ENCODE measurements at places on chromosomes 2 and 18.

- DNase-seq = no peak
These were observed 250.7 kb downstream of the LPIN1 start for GRCh38 chr2:11997142-11997541.

- DNase-seq = no peak
These were observed 113.9 kb downstream of the PTPN4 start for GRCh38 chr2:119873350-119874315.

DNA sequence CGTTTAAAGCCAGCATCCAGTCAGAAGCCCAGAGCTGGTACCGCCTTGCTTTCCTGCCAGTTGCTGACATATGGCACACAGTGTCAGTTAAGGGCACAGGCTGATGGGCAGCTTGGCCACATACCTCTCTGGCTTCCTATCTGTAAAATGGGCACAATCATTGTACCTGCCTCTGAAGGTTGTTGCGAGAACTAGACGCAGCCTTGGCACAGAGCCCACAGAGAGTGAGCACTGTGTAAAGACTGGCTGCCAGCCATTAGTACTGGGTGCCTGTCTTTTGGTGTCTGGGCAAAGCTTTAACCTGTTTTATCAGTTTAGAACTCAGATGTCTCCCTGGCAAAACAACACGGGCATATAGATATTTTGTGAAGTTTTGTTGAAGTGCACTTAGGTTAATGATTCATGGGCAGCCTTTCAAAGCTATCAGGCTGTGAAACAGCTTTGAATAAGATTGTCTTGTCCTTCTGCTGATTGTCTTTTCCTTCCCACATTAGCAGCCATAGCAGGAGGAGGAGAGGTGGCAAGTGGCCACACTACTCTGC, 269.5 kb downstream of the NEDD4L start:
- no peak for DNase-seq

GRCh38 chr2:12813166-12813565, 96.4 kb downstream of the TRIB2 start:
- DNase-seq = no peak

DNA sequence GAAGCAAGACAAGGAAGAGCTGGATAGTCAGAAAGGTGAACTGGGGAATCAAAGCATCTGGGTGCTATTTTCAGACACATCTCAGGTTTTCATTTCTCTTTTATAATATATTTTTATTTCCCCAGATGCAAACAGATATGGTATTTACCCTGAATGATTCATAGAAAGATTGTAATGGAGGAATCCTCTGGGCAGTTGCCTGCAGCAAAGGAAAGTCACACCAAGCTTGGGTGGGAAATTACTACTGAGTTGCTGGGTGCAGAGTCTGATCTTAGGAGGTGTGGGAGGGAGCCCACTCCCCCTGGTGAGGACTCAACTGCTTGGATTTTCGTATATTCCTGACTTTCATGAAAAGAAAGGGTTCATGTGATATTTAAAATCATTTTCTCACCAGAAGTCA, 2.1 kb downstream of the EFR3B start:
- no peak for DNase-seq

DNA sequence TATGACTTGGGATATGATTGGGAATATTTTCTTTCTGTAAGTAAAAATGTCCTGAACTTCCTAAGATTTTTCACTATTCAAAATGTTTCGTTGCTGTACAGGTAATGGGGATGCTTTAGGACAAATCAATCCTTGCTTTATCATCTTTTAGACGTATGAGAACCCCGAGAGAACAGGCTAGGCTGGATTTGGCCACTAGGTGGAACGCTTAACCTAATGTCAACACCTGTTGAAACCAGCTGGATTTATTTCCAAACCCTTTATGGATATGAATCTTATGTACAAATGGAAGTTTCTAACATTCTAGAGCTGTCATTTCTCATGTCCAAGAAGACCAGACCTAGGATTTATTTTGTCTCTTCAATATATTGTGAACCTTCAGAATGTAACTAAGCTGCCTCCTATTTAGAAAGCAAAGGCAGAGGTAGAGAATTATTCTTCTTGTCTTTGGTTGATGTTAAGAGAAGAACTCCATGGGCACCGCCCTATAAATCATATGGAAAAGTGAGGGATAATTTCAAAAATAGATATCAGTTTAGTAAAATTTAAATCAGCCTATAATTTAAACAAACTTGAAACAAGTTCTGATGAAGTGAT, 96.7 kb downstream of the PMAIP1 start:
- no peak for DNase-seq

- DNase-seq = no peak
These were observed 88.9 kb downstream of the MCFD2 start for GRCh38 chr2:46826569-46827245.

GRCh38 chr18:77857678-77858655, 608.3 kb downstream of the GALR1 start:
- DNase-seq = no peak

DNA sequence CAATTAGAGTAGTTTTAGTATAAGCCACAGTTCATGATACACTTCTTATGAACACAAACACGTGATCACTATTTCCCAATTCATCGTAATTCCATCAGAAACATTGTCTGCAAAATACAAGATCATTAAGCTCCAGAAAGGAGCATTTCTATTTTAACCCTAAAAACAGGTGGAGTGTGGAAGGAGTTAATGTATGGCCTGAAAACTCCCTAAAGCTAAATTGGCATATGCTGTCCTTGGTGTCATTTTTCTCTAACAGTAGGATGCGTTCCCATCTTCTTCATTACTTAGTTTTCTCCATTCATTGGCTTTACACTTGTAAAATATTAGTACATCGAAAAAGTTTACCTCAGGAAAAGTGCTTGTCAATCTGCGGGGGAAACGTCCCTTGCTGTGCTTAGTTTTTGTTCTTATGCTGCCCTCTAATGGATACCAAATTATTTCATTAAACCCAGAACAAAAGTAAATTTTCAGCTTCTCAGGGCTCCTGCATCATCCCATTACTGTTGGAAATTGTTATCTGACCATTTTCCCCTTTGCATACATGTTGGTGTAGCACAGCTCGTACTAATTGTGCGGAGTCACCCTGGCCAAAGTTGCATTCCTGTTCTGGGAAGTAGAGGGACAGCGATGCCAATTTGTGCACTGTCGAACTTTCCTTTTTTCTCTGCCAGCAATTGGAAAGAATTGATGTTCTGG, 153.4 kb downstream of the GPD2 start:
- no peak for DNase-seq

- no peak for DNase-seq
These were observed 163.1 kb downstream of the ANTXR1 start for GRCh38 chr2:69175790-69176715.

- DNase-seq = no peak
These were observed 267.9 kb downstream of the LPIN1 start for GRCh38 chr2:12014088-12014960.

DNA sequence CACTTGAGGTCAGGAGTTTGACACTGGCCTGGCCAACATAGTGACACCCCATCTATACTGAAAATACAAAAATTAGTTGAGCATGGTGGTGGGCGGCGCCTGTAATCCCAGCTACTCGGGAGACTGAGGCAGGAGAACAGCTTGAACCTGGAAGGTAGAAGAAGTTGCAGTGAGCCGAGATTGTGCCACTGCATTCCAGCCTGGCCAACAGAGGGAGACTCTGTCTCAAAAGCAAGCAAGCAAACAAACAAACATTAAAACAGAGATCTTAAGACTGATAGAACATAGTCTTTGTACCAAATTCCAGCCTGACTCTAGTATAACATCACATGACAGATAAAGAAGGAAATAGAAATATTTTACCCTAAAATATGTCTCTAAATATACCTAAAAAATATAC, 168.1 kb downstream of the PTPRM start:
- DNase-seq = no peak

GRCh38 chr2:65316072-65316471, 88.4 kb downstream of the ACTR2 start:
- no peak for DNase-seq

GRCh38 chr2:228846161-228846560, 424.9 kb downstream of the PID1 start:
- no peak for DNase-seq

DNA sequence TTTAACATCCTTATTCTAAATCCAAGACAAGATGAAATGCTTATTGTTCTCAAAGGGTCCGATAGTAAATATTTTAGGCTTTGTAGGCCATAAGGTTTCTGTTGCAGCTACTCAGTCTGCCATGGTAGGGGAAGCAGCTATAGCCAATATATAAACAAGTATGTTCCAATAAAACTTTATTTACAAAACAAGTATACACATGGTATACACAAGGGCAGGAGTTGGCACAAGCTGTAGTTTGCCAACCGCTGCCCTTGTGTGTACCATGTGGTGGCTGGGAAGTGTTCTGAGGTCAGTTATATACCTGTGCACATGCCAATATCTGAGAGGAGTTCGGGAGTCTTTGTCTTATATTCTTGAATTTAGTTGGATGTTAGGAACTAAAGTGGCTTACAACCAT, 126.0 kb upstream of the DNMT3A start:
- DNase-seq = no peak

- no peak for DNase-seq
These were observed 220.6 kb downstream of the SRBD1 start for GRCh38 chr2:45390441-45390840.

DNA sequence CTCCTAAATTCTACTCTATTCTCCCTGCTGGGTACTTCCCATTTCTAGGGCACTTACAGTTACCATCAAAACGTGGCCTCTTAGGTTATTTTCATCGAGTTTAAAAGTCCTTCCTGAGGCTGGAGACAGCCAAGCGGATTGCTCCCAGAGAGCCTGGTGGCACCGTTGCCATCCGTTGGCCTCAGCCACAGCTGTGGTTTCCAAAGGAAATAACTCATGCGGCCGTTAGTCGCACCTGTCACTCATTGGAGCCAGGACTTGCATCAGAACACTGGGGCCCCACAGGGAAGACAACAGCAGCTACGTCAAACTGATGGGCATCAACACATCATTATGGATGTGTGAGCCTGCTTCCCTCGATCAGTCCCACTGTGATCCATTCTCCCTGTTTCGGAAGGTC, 453.4 kb downstream of the BCL11A start:
- DNase-seq = no peak

DNA sequence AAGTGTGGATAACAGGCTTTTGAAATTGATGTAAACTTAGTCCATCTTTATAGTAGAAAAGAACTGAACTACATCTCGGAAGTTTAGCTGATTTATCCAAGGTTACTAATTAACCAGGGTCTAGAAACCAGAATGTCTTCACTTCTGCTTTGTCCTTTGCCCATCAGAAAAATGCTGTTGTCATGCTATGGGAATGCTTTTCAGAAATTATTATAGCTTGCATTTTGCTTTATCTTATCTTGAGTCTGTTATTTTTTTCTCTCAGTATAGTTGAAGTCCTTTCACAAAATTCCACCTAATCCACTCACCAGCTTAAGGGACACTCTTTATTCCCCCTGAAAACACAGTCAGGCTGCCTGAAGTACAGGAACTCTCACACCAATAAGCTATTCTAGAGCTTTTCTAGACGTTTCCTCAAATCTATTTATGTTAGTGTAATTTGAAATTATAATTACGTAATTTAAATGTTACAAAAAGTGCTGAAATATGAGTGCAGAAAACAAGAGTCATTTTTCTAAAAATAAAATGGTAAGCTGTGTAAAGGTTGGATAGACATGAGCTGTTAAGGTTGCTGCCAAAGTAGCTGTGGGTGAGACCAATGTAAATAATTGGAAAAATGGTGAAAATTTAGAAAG, 456.3 kb downstream of the TGIF1 start:
- DNase-seq = no peak

GRCh38 chr2:215738351-215738750, 275.0 kb downstream of the MREG start:
- no peak for DNase-seq

GRCh38 chr18:74388227-74388626, 68.9 kb downstream of the DIPK1C start:
- DNase-seq = no peak

- DNase-seq = no peak
These were observed 19.2 kb downstream of the NEURL3 start for GRCh38 chr2:96485751-96486651.

- no peak for DNase-seq
These were observed 441.5 kb downstream of the MTX2 start for GRCh38 chr2:176710657-176711186.

DNA sequence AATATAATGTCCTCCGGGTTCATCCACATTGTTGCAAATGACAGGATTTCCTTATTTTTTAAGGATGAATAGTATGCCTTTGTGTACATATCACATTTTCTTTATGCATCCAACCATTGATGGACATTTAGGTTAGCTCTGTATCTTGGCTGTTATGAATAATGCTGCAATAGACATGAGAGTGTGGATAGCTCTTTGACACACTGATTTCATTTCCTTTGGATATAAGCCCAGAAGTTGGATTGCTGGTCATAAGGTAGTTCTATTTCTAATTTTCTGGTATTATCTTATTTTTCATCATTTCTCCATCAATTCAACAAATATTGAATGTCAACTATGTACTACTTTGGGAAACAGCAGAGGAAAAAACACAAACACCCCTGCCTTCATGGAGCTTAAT, 423.3 kb downstream of the MTX2 start:
- no peak for DNase-seq

- no peak for DNase-seq
These were observed 41.4 kb upstream of the KCNJ13 start for GRCh38 chr2:232817756-232818155.

DNA sequence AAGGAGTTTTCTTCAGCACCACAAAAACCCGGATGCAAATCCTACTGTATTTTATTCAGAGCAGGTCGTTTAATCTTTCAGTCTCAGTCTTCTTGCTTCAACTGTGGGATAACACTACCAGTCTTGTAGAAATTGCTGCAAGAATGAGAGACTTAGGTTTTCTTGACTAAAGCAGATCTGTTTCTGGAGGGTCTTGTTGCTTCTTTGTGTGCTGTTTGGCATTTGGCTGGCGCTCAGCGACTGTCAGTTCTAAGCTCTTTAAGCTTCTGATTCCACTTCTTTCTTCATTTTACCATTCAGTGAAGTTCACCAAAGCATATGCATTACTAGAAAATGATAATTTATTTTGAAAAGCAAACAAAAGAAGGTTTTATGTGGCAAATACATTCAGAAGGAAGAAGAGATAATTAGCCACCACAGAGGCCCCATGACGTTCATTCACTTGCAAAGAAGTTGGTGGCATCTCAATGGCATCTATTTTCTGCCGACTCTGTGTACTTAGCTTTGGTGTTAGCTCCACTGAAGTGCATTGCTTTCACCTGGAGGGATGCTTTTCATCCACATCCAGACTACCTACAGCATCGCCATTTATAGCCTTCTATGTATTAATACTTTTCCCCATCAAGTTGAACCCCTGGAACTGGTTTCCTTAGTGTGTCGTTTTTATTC, 53.7 kb downstream of the TRIB2 start:
- DNase-seq = no peak

- DNase-seq = no peak
These were observed 22.0 kb upstream of the PTH2R start for GRCh38 chr2:208384637-208385036.
